ENCODE measurements at places on chromosomes 6 and 20.

DNA sequence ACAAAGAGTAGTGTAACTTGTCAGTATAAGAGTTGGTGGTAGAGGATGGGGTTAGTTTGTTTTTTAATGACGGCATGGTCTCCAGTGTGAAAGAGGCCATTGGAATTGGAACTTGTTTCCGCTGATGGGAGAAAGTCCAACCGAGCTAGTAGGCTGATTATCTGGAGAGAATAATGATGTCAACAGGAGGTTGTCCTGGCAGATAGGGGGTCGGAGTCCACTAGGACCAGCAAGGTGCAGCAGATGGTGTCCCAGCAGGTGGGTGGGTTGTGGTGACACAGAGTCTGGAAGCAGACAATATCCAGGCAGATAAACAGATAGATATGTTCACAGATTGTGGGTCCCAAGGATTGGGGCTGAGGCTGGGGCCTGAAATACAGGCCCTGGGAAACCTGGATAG, 35.1 kb downstream of the PKIB start:
- no peak for DNase-seq

DNA sequence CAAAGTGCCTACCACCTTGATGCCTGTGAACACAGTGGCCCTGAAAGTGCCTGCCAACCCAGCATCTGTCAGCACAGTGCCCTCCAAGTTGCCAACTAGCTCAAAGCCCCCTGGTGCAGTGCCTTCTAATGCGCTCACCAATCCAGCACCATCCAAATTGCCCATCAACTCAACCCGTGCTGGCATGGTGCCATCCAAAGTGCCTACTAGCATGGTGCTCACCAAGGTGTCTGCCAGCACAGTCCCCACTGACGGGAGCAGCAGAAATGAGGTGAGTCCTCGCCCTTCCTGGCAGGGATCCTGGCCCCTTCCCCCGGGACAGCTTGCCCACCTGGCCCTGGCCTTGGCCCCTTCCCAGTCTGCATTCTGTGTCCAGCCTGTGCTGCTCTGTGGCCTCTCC, 17.9 kb downstream of the MAVS start:
- DNase-seq = no peak

DNA sequence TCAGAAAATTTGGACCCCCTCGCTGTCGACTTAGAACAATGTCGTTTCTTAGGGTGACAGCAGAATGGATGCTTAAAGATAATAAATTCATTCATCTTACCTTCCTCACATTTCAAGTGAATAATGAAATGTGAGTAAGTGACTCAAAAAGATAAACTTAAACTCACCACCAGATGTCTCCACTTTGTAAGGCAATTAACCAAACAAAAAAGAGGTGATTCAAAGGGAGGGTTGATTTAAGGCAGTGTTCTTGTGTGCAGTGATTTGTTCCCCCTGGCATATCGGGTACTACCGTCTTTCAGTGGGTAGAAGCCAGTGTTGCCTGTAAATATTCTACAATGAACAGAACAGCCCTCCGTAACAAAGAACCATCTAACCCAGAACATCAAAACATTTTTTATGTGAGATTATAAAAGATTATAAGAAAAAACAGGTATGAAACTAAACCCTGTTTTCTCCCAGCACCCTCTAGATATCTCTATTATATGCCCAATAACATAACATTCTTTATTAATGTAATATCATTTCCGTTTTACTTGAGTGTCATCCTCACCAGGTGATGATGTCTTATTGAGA, 589.7 kb downstream of the CBLN4 start:
- DNase-seq = no peak

DNA sequence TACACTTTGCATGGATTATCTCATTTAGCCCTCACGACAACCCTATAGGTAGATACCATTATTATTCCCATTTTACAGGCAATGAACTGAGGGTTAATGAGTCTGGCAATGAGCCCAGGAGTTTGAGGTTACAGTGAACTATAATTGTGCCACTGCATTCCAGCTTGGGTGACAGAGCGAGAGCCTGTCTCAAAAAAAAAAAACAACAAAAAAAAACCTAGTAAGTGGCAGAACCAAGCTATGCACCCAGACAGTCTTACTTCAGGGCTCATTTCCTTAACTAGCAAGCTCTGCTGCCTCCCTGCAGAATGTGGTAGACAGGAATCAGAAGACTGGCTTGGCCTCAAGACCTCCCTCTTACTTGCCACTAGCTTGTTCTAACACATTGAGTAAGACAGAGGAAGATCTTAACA, 71.9 kb upstream of the RREB1 start:
- no peak for DNase-seq

- no peak for DNase-seq
Observed at GRCh38 chr6:9801249-9801754, 613.6 kb downstream of the TFAP2A start.

DNA sequence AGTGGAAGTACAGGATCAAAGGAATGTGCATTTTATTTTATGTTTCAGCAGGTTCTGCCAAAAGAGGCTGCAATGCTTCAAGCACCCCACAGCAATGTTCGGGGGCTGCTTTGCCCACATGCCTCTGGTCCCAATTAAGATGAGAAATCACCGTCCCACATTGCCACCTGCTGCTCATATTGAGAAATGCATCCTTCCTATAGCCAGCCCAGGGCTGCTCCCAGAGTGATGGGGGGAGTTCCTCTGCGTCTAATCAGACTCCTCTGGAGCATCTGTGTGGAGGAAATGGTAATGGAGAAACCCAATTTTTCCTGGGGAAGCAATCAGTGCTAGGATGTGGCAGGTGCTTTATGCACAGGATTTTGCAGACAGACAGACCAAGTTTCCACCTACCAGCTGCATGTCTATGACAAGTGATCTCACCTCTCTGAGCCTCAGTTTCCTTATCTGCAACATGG, 33.7 kb downstream of the PTGIS start:
- peak; percentile 73 for DNase-seq

DNA sequence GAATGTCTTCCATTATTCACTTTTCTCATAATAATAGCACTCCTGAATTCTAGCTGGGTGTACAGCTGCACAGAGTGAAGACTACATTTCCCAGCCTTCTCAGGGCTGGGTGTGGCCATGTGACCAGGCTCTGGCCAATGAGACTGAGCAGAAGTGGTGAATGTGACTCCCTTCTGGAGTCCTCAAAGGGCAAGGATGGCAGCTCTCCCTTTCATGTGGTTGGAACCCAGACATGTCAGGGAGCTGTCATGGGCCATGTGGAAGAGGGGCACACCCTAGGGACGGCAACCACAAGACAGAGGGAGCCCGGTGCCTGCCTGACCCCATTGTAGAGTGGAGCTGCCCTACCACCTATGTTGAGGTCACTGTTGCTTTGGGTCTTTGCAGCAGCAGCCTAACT, 312.8 kb upstream of the SULF2 start:
- DNase-seq = no peak

- DNase-seq = no peak
Observed at GRCh38 chr6:42970871-42971612, 7.9 kb downstream of the PEX6 start.

GRCh38 chr6:105688573-105688972, 285.7 kb upstream of the PREP start:
- DNase-seq = no peak

DNA sequence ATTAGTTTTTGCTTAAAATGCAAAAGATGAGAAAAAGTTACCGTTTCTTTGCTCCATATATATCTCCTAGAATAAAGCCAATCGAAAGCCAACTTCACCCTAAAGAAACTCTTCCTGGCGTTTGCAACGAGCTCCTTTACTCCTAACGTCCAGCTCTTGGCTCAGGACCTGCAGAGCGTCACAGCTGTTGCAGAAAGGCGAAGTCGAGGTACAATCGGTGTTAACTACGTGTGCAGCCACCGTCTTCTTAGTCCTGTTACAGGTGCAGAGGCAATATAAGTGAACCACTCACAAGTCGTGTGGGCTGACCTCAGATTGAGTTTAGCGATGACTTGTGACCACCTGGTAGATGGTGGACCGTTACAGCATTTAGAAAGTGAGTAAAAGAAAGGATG, 113.1 kb downstream of the TRIM27 start:
- DNase-seq = no peak

- DNase-seq = no peak
Observed at GRCh38 chr6:7673063-7673536, 52.8 kb upstream of the BMP6 start.

GRCh38 chr6:82072121-82072521, 175.4 kb downstream of the IBTK start:
- DNase-seq = no peak

DNA sequence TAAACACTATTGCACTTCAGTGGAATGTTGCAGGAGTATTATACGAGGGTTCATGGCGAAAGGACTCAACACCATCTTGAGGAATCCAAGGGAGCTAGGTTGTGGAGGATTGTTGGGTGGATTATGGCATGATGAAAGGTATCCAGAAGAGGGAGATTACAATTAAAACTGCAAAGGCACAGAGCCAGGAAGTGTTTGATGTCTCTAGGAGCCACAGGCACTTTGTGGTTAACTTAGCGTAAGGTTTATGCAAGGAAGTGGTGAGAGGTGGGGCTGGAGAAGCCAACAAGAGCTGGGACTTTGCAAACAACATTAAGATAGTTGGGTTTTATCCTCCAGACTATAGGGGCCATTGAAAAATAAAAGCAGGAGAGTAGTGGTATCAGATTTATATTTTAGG, 86.6 kb upstream of the TPD52L1 start:
- no peak for DNase-seq

DNA sequence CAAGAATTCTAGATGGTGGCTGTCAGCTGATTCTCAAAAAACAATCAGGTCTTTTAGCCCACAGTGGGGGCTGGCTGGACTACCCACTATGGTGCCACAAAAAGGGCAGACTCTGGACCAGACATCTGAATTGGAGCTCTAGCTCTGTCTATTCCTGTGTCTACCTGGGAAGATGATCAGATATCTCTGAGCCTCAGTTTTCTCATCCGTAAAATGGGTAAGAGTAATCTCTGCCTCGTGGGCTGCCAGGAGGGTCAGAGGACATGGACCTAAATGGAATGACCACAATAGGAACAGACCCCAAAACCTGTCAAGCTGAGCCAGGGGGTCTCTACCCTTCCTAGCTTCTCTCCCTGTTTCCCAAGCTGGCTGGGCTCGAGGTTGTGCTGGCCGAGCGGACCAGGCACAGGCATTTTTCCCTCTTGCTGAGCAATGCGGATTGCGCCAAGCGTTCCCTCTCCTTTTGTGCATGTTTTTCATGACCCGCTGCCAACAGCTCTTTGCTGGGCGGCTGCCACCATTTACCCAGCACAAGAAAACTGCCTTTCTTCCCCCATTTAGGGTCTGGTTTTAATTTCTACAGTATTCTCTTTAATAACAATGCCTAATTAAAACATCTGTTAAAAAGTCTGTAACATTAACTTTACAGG, 74.7 kb upstream of the MAFB start:
- DNase-seq = no peak

GRCh38 chr6:113011389-113011788, 664.3 kb downstream of the RFPL4B start:
- DNase-seq = no peak

DNA sequence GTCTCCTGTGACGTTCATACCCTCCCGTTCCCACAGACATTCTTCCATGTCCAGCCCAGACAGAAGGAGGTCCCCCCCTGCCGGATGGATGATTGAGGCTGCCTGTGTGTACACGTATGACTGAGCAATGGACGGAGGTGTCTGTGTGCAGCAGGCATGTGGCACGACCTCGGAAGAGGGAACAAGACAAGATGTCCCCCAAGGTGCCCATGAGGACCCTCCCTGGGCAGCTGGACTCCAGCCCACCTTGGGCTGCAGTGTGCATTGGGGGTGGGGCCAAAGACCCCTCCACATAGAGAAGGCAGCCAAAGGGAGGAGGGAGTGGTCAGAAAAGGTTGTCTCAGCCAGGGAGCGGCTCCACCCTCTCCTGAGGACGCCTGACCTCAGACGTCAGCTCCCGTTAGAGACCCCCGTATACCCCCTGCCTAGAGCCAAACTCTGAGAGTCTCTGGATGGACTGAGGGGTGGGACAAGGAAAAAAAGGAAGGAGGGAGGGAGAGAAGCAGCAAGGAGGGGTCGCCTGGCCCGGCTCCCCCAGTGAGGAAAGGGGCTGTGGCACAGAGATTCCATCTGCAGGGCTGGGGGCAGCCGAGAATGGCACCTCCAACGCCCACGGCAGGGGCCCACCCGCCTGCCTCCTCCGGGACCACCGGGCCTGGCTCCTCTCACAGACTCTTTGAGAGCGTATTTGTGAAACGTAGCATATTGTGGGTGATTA, 92.9 kb upstream of the BHLHE23 start:
- no peak for DNase-seq

- DNase-seq = no peak
Observed at GRCh38 chr20:52804497-52805295, 167.5 kb upstream of the TSHZ2 start.

GRCh38 chr20:46330072-46330763, 21.9 kb upstream of the CDH22 start:
- no peak for DNase-seq

DNA sequence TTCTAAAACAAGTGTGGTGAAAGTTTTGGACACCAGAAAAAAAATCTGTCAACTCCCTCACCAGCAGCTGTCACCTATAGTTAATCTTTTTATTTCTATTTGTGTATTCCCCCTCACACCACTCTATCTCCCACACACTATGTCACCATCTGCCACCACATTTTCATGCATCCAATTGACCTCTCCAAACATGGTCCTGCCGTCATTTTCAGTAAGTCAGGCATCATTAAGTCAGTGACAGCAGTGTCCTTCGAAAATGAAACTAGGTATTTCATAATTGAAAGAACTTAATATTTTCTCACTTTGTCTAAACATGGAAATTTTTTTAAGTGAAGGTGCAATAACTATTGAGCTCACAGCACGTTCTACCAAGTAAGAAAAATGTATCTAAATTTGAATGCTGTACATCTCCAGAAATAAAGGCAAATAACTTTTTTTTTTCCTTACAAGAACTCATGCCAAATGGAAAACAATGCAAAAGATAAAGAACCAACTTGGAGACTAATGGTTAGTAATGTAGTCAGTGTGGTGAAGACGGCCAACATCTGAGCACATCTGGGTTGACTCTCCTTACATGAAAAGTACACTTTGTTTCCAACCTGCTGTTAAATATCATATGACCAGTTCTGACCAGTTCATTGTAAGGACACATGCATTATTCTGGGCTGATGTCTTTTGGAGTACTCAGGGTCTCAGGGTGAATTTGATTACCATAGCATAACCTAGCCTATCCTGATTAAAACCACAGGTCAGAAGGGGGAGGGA, 623.3 kb upstream of the MANEA start:
- no peak for DNase-seq

- DNase-seq = no peak
Observed at GRCh38 chr6:7580927-7581618, 8.9 kb upstream of the SNRNP48 start.

- DNase-seq = no peak
Observed at GRCh38 chr6:157487110-157487773, 106.3 kb downstream of the ZDHHC14 start.
